ENCODE measurements at places on chromosomes 4 and X.

DNA sequence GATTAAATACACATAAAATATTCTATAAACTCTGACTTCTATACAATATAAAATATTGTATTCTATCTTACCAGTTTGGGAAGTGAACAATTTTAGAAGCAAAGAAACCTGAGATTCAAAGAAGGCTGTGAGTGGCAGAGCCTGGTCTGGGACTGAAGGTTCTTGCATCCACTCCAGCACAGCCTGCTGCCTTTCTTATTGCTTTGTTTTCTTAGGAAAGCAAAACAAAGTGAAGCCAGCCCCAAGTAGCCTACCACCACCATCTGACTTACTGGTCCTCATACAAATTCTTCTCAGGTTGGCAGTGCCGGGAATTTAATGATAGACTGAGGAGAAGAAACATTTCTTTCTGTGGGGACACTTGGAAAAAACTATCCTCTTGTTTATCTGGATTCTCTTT is 129.7 kb upstream of the SMAD1 start:
- DNase-seq: no peak

GRCh38 chr4:137425281-137425680 is 107.0 kb downstream of the PCDH18 start:
- DNase-seq: no peak

GRCh38 chr4:185018834-185019455 is 655 bp downstream of the HELT start:
- DNase-seq: no peak

- no peak for DNase-seq
These were observed 5.8 kb upstream of the EBP start for GRCh38 chrX:48515842-48516241.

DNA sequence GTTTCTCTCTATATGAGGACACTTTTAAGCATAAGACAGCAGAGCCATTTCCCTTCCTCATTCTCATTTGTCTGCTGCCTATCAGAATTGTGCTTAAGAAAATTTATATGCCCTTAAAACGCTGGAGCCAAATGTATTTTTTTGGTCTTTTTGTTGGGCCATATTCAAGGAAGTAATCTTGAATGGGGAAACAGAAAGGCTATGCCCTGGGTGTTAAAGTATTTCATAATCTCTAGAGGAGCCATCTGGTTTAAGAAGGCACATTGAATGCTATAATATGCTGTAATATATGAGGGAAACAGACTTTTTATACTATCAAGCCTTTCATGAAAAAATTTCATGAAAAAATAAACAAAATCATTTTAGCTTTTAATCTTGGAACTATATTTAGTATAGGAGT is 4.3 kb downstream of the DMD start:
- no peak for DNase-seq

- no peak for DNase-seq
These were observed 15.1 kb downstream of the XG start for GRCh38 chrX:2766906-2767305.

- no peak for DNase-seq
These were observed 1323.4 kb downstream of the C4orf33 start for GRCh38 chr4:130419211-130419975.

- no peak for DNase-seq
These were observed 166.4 kb downstream of the PARM1 start for GRCh38 chr4:75099321-75099720.
